ENCODE measurements at places on chromosomes 5 and 9.

GRCh38 chr5:14959399-14960119 is 88.0 kb upstream of the ANKH start:
- H3K4me3 ChIP-seq, result no peak overlapping the region
- DNase-seq, result peak; percentile 6
- no peaks in the 10 kb centered on the region for H3K27me3 ChIP-seq
- H3K36me3 ChIP-seq, result no peaks in the 10 kb centered on the region
- H3K27ac ChIP-seq, result no peak overlapping the region

- H3K36me3 ChIP-seq, result no peaks in the 10 kb centered on the region
- no peaks in the 10 kb centered on the region for H3K27me3 ChIP-seq
- no peak overlapping the region for H3K4me3 ChIP-seq
Measured at GRCh38 chr5:96610747-96611146, 51.4 kb upstream of the CAST start.

GRCh38 chr5:101915554-101915953 is 380.5 kb downstream of the SLCO4C1 start:
- no peak overlapping the region for H3K27ac ChIP-seq
- no peaks in the 10 kb centered on the region for H3K27me3 ChIP-seq
- peak; percentile 15 for DNase-seq
- peaks cover 9% of the 10 kb centered on the region for H3K4me1 ChIP-seq

- DNase-seq, result no peak
- H3K36me3 ChIP-seq, result no peaks in the 10 kb centered on the region
- H3K27me3 ChIP-seq, result no peaks in the 10 kb centered on the region
- H3K4me3 ChIP-seq, result no peak overlapping the region
- H3K4me1 ChIP-seq, result no peaks in the 10 kb centered on the region
Measured at GRCh38 chr5:105544300-105544699, 1981.7 kb upstream of the NUDT12 start.

DNA sequence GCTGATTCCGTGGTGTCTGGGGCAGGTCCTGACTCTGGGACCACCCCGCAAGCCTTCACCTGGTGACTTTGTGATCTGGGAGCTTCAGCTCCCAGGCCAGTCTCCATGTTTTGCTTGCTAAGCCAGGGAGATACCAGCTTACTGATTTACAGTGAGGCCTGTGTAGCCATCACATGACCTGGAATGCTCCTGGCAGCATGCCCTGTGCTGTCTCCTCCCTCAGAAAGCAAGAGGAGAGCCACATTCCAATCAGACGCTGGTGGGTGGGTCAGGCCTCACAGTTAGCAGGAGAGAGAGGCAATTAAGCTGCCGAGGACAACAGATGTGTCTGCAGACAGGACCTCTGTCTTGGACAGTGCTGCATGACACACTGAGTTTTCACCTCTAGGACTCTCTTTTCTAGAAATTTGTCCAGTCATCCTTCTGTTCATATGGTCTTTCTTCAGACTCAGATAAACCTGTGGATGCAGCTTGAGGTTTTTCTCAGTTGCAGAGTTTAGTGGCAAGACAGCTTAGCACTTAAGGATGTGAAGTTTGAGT is 24.4 kb upstream of the GRPEL2 start:
- no peaks in the 10 kb centered on the region for H3K36me3 ChIP-seq
- DNase-seq, result peak; percentile 22
- no peaks in the 10 kb centered on the region for H3K27me3 ChIP-seq
- H3K4me1 ChIP-seq, result no peaks in the 10 kb centered on the region

DNA sequence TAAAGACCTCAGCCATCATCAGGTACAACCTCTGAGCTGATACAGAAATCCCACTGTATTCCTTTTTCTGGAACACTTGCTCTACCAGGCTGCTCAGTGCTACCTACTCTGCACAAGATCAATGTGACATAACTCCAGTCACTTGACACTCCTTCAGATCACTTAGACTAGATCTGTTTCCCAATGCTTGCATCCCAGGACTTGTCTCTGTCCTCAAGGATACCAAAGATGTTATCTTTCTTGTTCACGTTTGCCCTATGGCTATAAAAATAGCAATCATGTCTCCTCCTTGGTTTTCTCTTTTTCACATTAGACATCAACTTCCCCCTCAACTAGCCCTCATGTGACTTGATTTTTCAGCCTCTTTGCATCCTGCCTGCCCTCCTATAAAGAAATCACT is 188.1 kb upstream of the PTGER4 start:
- no peak overlapping the region for H3K27ac ChIP-seq
- DNase-seq, result no peak
- no peaks in the 10 kb centered on the region for H3K36me3 ChIP-seq
- H3K27me3 ChIP-seq, result no peaks in the 10 kb centered on the region

DNA sequence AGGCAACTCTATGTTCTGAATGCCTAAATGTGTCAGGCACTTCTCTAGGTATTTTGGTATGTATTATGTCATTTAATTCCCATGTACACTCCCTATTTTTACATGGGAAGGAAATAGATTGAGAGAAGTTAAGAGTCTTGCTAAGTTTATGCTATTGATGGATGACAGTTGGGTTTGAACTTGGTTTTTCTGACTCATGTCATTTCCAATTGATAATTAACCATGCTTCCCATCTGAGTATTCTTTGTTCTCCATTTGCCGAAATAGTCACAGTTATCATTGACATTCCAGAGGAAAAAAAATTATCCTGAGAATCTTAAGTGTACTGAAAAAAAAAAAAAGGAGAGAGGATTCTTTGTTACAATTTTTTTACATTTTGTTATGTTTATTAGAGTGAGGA is 23.1 kb upstream of the DMRTA1 start:
- H3K27me3 ChIP-seq, result no peaks in the 10 kb centered on the region
- H3K4me3 ChIP-seq, result no peak overlapping the region
- DNase-seq, result no peak
- H3K36me3 ChIP-seq, result no peaks in the 10 kb centered on the region

DNA sequence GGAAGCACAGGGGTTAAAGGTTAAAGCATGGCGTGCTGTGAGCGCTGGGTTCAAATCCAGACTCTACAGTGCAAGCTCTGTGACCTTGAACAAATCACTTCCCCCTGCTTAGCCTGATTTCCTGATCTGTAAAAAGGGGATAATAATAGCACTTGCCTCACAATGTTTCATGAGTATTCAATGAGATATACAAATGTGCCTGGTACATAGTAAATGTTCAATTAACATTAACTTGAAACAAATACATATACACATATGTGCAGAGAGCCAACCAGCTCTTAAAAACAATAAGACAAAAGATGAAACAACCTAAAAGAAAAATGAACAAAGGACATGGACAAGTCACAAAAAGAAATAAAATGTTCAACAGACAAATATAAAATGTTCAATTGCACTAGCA is 4.0 kb downstream of the CIZ1 start:
- H3K4me1 ChIP-seq, result no peaks in the 10 kb centered on the region
- no peak overlapping the region for H3K4me3 ChIP-seq
- H3K36me3 ChIP-seq, result 0 out of 2 replicates have a peak, but pooled peaks cover 6% of the 10 kb centered on the region
- no peaks in the 10 kb centered on the region for H3K27me3 ChIP-seq
- no peak for DNase-seq

DNA sequence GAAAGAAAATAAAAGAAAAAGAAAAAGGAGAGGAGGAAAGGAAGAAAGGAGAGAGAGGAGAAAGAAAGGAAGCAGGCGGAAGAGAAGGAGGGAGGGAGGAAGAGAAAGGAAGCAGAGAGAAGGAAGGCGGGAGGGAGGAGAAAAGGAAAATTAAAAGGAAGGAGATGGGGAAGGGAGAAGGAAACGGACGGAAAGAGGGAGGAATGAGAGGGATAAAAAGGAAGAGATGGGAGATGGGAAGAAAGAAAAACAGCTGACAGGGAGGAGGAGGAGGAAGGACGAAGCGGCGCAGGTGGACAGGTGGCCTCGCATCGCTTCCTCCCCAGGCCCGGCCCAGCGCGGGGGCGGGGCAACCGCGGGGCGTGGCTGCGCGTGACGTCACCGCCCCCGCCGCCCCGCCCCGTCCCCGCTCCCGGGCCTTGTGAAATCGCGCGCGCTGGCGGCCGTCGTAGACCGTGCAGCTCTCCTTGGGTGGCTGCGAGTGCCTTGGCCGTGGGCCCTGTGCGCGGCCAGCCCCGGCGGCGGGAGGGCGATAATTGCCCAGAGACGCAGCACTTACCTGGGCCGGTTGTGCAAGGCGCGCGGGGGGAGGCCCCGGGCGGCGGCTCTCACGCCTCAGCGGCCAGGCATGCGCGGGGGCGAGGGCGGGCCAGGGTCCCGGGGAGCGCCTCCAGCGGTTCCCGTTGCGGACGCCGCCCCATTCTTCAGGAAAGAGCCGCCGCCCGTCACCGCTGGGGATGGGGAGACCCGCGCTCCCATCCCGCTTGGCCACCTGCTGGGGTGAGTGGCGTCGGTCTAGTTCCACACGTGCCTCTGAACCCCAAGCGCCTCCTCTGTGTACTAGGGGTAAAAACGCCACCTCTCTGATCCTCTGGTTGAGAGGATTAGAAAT is 49.6 kb upstream of the FOXE1 start:
- peaks cover 22% of the 10 kb centered on the region for H3K27me3 ChIP-seq
- peak overlapping the region; percentile 67 for H3K4me3 ChIP-seq
- no peaks in the 10 kb centered on the region for H3K36me3 ChIP-seq
- H3K4me1 ChIP-seq, result peaks cover 3% of the 10 kb centered on the region

DNA sequence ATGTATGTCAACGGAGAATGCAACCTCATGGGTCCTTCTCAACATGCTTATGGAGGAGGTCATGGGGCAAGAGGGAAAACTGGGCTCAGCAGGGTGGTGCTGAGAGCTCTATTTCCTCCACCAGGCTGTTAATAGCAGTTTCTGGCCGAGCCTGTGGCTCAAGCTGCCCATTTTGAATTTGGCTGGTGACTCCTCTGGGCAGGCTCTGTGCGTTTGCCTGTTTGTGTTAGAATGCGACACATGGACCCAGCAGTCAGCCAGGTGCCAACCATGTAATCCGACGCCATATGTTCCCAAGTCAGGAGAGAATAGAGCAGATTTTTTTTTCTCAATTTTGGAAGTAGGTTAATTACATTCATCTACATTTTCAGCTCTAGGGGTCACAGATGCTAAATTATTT is 387.7 kb upstream of the CLINT1 start:
- H3K27me3 ChIP-seq, result no peaks in the 10 kb centered on the region
- DNase-seq, result no peak
- no peaks in the 10 kb centered on the region for H3K36me3 ChIP-seq
- H3K4me1 ChIP-seq, result no peaks in the 10 kb centered on the region

DNA sequence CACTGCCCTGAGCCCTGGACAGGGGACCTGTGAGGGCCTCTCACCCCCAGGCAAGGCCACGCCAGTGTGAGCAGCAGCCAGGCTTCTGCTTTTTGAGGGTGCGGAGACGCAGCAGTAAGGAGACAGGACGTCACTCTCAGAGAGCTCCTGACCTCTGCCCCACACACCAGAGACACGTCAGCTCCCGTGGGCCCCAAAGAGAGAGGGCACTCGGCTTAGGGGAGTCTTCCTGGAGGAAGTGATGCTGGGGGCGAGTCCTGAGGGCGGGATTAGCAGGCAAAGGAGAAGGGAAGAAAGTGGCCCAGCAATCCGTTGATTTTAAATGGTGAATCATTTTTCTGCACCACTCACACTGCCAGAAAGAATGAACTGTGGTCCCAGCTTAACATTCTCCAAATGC is 24.0 kb upstream of the SLC9A3 start:
- H3K4me3 ChIP-seq, result no peak overlapping the region
- no peak for DNase-seq
- H3K27ac ChIP-seq, result no peak overlapping the region
- no peaks in the 10 kb centered on the region for H3K4me1 ChIP-seq
- H3K27me3 ChIP-seq, result peaks cover 12% of the 10 kb centered on the region
- H3K36me3 ChIP-seq, result no peaks in the 10 kb centered on the region

DNA sequence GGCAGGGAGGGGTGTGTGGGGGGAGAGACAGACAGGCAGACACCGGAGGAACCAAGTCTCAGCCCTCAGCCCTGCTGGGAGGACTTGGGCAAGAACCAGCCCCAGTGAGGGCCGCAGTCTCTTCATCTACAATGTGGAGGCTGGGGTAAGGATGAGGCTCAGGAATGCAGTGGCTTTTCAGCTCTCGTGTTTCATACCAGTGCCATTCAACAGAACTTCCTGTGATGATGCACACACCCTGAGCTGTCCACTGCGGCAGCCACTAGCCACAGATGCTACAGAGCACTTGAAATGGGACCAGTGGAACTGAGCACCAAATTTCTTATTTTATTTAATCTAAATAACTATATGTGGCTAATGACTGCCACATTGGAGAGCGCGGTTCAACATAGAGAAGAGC is 10.7 kb downstream of the CAMK2A start:
- H3K4me3 ChIP-seq, result no peak overlapping the region
- H3K27ac ChIP-seq, result no peak overlapping the region
- H3K4me1 ChIP-seq, result no peaks in the 10 kb centered on the region
- no peaks in the 10 kb centered on the region for H3K27me3 ChIP-seq

DNA sequence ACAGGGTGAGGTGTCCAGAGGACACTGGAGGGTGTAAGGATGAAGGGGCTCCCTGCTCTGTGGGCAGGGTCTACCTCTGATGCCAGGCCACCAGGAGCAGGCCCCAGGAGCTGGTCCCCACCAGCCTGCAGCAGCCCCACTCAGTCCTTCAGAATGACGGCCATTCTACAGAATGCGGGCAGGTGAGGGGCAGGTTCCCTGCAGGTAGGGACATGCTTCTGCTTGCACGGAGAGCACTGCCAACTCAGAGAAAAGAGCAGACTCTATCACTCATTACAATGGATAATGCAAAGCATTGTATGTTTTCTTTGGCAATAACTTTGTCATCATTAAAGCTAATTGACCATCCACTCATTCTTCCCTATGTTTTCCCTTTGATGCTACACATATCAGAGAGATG is 39.0 kb downstream of the DDX31 start:
- no peak overlapping the region for H3K27ac ChIP-seq
- H3K4me3 ChIP-seq, result no peak overlapping the region
- peaks cover 19% of the 10 kb centered on the region for H3K36me3 ChIP-seq
- H3K27me3 ChIP-seq, result no peaks in the 10 kb centered on the region

GRCh38 chr9:135262248-135262647 is 174.8 kb downstream of the OLFM1 start:
- no peaks in the 10 kb centered on the region for H3K36me3 ChIP-seq
- no peaks in the 10 kb centered on the region for H3K27me3 ChIP-seq
- DNase-seq, result no peak
- H3K4me1 ChIP-seq, result peaks cover 5% of the 10 kb centered on the region

DNA sequence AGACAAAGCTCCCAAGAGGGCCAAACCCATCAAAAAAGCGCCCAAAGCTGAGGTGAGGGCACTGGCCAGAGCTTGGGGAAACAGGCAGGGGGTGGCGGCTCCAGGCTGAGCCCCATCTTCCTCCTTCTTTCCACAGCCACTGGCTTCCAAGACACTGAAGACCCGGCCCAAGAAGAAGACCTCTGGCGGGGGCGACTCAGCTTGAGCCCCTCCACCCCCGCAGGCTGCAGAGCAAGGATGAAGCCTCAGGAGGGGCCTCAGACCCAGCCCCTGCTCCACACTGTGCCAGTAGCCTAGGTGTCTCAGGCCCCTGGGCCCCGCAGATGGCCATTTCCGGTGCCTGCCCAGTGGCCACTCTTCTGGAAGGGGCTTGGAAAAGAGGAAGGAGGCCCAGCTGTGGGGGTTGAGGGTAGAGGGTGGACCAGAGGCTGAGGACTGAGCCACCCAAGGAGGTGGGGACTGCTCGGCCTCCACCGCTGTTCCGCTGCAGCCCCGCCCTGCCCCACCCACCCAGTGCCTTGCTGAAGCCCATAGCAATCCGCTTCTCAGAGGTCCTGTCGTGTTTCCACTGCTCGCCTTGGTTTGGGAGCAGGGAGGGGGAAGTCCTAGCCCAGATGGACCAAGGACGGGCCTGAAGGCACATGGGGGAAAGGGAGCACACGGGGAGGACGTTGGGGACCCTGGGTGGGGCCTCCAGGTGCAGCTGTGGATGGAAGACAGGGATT is 6.9 kb downstream of the REEP2 start:
- no peak for DNase-seq
- no peak overlapping the region for H3K27ac ChIP-seq
- H3K4me3 ChIP-seq, result no peak overlapping the region
- H3K36me3 ChIP-seq, result no peaks in the 10 kb centered on the region
- no peaks in the 10 kb centered on the region for H3K27me3 ChIP-seq

- H3K4me1 ChIP-seq, result no peaks in the 10 kb centered on the region
- no peaks in the 10 kb centered on the region for H3K36me3 ChIP-seq
- H3K27ac ChIP-seq, result 0 out of 2 replicates have a peak overlapping the region, but pooled peaks have one; percentile 52
- no peak for DNase-seq
Measured at GRCh38 chr5:177545487-177546257, 8.7 kb downstream of the FAM193B start.
